ENCODE measurements at places on chromosomes 2 and 18.

GRCh38 chr2:211204902-211205301 lies 648.5 kb downstream of the CPS1 start:
- no peak for DNase-seq

DNA sequence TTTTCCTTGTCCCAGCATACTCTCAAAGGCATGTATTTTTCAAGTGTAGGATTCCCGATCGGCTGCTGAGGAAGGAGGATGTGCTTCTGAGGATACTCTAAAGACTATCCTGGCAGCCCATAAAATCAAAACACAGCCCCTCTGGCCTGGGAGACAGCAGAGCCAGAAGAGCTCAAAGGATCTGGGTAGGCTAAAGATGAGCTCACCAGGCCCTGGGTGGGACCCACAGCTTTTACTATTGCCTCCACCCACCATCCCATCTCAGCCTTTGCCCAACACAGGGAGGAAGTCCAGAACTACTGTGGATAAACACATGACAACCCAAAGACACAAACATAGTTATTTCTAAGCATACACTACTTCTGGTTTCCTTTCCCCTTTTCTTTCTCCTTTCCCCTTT lies 79.1 kb upstream of the ZFP36L2 start:
- no peak for DNase-seq

DNA sequence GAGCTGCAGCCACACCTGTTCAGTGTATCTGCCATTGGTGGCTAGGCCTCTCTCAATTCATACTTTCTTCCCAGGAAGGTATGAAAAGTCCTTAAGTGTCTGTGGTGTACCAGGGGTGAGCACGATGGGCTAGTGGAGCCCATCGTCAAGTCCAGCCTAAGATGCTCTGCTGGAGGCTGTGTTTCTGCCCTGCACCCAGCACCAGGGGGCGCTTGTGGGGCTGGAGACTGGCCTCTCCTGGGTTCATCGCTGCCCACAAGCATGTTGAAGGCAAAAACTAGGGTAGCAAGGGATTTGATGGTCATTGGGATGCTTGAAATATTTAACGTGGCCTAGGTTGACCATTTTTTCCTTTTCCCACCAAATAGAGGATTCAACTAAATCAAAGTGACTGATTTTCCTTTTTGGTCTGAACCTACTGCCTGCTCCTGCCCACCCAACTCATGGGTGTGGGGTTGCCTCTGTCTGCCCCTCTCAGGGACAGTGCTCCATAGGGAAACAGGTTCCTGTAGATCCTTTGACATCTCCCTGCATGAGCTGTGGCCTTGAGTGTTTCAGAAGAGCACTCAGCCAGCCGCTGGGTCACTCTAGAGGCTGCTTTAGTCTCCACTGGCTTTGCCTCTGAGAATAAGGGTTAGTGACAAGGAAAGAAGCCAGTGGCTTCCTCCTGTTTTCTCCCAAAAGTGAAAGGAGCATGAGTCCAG lies 59.0 kb downstream of the TPGS2 start:
- DNase-seq, result no peak

DNA sequence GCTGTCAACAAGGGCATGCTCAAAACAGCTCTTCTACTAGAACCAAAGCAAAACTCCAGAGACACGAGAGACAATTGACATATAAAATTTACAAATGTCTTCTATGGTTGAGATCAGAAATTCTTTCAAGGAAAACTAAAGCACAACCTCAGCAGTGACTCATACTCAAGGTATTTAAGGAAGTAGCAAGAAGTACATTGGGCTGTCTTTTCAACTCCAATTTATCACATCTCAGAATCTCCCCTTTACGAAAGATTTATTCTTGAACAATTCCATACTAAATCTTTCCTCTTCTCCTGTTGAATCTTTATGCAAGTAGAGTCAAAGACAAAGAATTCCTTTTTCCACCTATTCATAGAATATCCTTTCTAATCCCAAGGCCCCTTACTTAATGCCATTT lies 324.0 kb downstream of the IRS1 start:
- DNase-seq, result no peak

DNA sequence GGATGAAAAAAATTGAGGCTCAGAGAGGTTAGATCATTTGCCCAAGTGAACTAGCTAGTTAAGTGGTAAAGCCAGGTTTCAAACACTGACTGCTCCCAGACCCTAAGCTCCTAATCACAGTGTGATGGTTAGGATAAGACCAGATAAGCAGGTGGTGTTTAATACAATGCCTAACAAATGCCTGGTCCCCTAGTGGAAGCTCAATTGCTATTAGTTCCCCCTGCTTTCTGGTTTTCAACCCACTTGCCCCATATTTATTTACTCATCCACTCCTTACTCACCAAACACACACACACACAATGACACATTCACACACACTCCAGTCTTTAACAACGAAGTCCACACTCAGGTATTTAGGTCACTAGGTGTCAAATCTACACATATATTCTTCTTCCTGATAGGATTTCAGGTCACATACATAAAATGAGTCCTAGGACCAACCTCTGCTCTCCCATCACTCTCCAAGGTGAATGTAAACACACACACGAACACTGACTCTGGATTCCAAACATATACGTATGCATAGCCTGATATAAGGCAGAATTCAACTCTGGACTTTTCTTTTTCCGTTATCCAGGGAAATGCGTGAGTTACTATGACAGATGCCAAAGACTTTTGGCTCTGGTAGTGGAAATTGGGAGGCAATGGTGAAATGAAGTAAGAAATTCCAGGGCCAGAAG lies 73.6 kb upstream of the TSPYL6 start:
- no peak for DNase-seq

DNA sequence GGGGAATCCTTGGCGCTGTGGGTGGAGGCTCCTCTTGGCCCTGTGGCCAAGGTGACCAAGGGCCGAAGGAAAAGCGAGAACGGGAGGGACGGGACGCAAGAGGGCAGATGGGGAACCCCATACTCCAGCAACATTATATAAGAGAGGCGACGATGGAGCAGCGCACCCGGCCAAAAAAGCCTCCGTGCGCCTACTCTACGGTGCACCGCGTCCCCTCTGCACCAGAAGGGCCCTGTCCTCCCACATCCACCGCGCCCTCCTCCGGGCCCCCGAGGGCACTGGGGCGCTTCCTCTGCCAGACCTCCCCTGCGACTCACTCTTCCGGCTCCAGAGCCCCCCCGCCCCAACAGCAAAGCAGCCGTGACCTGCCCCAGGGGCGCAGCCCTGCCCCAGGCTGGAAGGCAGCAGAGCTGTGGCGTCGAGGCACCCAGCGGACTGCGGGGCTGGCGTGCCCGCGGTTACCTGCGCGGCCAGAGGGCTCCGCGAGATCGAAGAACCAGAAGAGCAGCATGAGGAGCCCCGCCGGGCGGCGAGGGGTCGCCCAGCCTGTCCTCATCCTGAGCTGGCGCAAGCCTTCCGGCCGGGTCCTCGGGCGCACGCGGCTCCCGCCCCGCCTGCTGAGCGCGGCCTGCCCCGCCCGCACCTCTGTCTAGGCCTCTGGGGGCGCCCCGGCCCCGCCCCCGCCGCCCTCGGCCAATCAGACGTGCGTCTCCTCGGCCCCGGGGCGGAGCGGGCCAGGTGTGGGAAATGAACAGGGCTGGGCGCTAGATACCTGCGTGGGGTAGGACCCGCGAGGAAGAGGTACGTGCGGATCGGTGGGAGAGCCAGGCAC lies 106.3 kb upstream of the CD302 start:
- peak; percentile 60 for DNase-seq

- DNase-seq, result no peak
Measured at GRCh38 chr2:1544478-1545069, 131.3 kb downstream of the TPO start.

- DNase-seq, result no peak
Measured at GRCh38 chr2:222297600-222297935, 1.2 kb downstream of the PAX3 start.

GRCh38 chr2:177711483-177712265 lies 319.1 kb downstream of the AGPS start:
- DNase-seq, result no peak

DNA sequence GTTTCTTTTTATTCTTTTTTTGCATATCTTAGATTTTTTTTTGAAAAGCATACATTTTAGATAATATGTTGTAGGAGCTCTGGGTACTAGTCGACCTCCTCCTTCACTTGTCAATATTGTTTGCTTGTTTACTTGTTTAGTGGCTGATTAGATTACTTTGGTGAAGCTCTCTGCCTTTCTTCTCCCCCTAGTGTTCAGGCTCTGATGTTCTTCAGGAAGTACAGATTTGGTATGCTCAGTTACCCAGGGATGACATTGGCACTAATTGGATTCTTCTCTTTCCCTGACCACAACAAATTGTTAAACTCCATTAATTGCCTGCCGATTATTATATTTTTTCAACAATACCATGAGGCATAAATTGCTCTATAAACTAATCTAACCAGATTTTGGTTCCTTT lies 491.2 kb downstream of the SUCLG1 start:
- no peak for DNase-seq

- DNase-seq, result no peak
Measured at GRCh38 chr2:205563646-205564045, 118.7 kb upstream of the NRP2 start.

GRCh38 chr18:8260319-8260718 lies 348.9 kb upstream of the RAB12 start:
- DNase-seq, result no peak

DNA sequence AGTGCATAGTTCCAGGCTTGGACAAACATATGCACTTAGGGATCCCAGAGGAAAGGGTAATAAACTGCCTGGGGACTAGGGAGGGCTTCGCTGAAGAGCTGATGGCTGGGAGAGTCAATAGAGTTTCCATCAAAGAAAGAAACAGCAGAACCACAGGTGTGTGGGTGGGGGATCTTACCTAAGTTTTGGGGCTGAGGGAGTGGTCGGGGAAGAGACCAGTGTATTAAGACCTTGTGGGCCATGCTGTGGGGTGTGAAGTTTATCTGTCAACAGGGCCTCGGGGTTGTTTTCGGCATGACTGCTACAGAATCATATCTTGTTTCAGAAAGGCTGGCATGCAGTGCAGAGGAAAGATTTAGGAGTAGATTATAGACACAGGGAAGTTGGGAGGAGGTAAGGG lies 31.2 kb upstream of the GTF2A1L start:
- DNase-seq, result no peak

DNA sequence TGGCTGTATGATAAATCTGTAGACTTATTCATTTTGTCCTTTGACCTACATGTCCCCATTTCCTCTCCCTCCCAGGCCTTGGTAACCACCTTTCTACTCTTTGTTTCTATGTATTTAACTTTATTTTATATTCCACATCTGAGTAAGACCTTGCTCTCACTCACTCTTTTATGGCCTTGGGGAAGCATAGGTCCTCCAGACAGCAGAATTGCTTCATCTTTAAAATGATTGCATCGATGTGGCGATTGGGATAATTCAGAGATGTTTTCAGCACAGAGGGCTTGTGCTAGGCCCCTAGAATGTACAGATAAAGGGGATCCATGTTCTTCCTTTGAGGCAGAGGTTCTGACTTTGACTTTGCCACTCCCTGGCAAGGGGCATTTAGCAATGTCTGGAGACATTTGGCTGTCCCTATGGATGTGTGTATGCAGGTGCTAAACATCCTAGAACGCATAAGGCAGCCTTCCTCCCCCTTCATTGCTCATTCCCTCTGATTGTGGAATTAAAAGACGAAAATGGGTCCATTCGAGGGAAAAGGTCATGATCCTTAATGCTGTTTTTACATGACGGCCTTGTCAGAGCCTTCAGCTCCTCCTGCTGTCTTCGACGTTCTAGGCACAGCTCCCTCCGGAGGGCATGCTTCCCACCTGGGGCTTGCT lies 1.2 kb upstream of the GPR39 start:
- no peak for DNase-seq

DNA sequence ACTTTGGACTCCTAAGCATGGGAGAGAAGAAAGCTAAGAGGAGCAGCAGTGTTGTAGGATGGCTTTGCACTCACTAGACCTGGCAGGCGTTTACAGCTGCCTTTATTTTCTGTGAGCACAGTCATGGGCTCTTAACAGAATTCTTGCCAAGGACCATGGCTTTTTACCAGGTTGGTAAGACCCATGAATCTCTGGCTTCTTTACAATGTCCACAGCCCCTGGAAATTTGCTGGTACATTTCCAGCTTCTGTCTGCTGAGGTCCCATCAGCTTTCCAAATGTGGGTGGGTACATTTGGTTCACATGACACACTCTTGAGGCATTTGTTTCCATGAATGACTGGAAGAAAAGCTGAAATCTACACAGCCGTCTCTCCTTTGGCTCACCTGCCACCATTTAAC lies 162.7 kb downstream of the PPP1R1C start:
- no peak for DNase-seq

GRCh38 chr2:26997394-26997793 lies 27.0 kb downstream of the MAPRE3 start:
- no peak for DNase-seq

GRCh38 chr18:30675493-30675892 lies 367.0 kb downstream of the DSC3 start:
- DNase-seq, result no peak

GRCh38 chr2:236936446-236936940 lies 149.2 kb upstream of the COPS8 start:
- DNase-seq, result no peak

GRCh38 chr18:51614967-51615571 lies 417.6 kb upstream of the MEX3C start:
- no peak for DNase-seq

DNA sequence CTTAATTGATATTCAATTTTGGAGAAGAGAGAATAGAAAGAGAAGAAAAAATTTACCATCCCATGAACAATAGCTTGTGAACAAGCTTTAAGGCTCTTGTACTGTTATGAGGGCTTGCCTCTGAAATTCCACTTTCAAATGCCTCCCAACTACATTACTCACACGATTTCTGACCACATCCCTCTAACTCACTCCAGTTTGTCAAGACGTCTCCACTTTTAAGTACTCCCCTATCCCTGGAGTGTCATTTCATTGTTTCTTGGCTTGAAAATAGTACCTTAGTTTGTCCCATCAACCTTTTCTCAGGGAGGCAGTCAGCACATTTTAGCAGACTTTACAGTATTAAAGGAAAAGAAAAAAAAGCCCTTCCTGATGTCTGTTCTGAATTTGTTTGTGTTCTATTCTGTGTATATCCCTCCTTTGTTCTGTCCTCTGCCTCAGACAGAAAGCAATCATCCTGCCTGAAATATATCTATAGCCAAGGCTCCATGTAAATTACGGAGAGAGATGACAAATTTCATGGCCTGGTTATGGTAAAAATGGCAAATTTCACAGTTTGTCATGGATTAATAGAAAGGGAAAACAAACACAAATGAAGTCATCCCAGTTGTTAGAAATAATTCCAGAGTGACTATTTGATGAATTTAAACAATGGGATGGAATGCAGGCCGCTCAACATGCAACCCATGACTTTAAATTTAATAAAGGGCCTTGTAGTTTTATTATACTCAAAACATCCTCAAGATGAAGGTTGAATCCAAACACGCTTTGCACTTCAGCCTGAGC lies 228.8 kb downstream of the ETAA1 start:
- DNase-seq, result no peak

DNA sequence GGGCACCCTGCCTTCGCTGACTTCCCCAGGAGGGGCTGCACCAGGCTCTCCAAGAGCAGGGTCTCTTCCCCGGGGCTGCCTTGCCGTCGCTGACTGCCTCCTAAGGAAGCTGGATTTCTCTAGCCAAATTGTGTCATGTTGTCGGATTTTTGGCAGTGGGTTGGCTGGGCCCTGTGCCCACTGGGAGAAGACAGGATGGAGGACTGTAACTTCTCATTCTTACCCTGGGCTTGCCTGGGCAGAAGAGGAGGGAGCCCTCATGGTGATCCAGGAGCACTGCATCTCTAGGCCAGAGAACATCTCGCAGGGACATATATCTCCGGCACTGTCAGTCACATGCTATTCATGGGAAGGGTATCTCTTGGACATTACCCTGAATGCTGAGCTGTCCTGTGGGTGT lies 6.3 kb downstream of the MYO7B start:
- no peak for DNase-seq

GRCh38 chr18:3265564-3266033 lies 3.7 kb downstream of the MYL12B start:
- no peak for DNase-seq

All from stimulated activated CD8-positive, alpha-beta memory T cell treated with anti-CD3 and anti-CD28 coated beads, Interleukin-7, amount 100 ng/mL, for 4 hours (primary cell).